Coronary artery (tissue), 2 donors: ENCODE measurements at places on chromosomes 6 and 20.

- DNase-seq, result no peak
Observed at GRCh38 chr20:57407541-57407956, 16.4 kb downstream of the RBM38 start.

GRCh38 chr6:122393351-122393896, 6.0 kb upstream of the HSF2 start:
- DNase-seq, result no peak

DNA sequence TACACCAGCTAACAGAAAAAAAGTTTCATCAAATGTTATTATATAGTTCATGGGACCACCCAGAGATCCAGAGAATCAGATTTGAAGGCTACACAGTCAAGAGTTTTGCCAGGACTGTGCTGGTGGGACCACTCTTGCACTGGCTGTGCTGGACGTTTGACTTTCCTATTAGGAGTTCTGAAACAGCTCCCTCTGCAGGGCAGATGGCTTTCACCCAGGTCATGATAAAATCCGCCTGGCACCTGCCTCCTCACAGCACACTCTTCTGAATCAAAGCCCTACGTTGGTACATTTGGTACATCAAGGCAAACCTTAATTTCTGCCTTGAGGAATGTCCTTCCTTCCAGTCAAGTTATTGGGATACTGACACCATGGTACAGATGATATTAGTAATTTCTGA, 302.1 kb downstream of the ZNF217 start:
- DNase-seq, result no peak

- no peak for DNase-seq
Observed at GRCh38 chr6:122553697-122554096, 56.5 kb upstream of the PKIB start.

DNA sequence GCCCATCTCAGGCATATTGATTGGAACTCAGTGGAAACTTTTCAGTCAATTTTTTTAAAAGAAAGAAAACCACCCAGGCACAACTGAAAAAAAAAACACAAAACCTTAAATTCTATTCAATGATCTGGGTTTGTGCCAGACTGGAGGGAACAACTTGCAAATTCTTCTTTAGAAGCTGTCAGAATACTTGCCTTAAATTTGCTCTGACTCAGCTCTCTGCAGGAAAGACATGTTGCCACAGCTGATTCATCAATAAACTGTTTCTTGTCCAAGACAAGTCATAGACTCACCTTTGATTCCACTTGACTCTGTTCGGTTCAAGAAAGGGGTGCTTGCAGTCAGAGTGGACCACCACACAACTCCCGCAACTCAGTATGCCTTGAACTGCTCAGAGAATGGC, 117.8 kb upstream of the F13A1 start:
- no peak for DNase-seq

DNA sequence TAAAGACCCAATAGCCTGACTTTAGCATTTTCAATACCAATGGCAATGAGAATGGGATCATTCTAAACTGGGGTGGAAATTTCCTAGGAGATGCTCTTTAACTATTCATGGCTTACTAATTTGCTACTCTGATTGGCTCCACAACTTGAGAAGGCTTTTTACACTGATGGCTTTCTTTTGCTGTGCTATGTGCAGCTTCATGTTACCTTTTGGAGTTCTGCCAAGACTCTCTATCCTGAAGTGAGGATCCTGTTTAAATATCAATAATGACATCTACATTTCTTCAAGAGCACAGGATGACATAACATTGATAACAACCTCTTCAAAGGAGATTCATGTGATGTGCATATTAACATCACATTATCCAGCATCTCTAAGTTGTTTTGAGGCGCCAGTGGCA, 43.4 kb upstream of the SIRPG start:
- no peak for DNase-seq

DNA sequence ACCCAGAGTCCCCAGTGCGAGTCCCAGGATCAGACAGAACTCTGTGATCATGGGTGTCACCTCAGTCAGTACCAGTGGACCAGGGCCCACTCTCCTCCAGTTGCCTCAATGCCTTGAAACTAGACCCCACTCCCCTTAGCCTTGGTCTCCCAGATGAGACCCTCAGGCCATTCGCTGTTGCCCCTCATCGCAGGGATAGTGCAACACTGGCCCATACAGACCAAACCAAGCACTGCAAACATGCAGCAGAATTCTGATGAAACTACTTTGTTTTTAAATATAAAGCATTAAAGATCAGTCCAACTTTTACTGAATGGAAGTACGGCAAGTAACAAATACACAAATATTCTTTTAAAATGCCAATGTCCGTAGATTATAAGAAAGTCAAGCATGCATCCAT, 101.2 kb upstream of the NT5E start:
- no peak for DNase-seq

- no peak for DNase-seq
Observed at GRCh38 chr6:149636124-149636523, 12.4 kb downstream of the KATNA1 start.

GRCh38 chr6:33587529-33587928, 7.5 kb upstream of the BAK1 start:
- no peak for DNase-seq

DNA sequence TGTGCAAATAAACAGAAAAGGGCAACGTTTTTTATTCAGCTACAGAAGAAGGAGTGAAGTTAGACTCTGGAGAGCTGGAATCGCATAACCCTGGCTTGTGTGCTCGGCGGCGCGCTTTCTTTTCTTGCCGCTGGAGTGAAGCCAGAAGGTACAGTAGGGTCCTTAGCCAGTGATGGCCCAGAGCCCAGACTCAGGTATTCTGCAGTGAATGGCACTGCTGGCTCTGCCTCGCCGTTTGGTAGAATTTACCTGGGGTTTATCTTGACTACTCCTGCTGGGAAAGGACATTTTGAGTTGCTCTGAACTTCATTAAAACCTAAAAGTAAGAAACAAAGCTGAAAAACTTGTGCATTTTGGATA, 56.9 kb upstream of the TIAM2 start:
- no peak for DNase-seq

- no peak for DNase-seq
Observed at GRCh38 chr20:57387945-57388371, 3.2 kb upstream of the RBM38 start.

DNA sequence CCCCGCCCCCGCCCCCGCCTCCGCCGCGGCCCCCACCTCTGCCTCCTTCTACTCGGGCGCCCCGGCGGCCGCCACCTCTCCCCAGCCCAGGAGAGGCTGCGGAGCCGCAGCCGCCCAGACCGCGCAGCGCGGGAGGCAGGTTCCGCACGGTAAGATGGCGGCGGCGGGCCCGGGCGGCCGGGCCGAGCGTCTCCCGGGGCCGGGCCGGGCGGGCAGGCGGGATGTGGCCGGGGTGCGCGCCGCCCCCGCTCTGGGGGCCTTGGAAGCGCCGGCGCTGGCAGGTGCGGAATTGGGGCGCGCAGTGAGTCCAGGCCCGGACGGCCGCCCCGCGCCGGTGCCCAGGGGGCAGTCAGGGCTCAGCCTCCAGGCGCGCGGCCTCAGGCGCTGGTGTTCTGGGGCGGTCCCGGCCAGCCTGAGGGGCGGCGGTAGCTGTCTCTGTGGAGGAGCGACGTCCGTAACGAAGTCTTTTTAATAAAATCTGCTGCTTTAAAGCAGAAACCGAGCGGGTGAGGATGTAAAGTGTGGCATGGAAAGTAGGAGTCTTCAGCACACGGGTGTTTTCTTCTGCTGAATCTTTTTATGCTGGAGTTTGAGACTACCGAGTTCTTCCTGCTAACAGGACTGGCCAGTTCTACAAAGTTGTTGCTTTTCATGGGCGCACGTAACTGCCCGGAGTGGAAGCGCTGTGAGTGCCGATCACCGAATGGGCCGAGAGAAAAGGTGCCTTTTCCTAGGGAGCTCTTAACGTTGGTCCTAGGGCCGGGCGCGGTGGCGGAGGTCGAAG, at the start of gene GID8:
Gene GID8, plus strand, starts transcription at position 43 of the 784 bp plus-strand sequence. CDS start 3,356 bp downstream, outside the sequence.
- DNase-seq, result no peak

DNA sequence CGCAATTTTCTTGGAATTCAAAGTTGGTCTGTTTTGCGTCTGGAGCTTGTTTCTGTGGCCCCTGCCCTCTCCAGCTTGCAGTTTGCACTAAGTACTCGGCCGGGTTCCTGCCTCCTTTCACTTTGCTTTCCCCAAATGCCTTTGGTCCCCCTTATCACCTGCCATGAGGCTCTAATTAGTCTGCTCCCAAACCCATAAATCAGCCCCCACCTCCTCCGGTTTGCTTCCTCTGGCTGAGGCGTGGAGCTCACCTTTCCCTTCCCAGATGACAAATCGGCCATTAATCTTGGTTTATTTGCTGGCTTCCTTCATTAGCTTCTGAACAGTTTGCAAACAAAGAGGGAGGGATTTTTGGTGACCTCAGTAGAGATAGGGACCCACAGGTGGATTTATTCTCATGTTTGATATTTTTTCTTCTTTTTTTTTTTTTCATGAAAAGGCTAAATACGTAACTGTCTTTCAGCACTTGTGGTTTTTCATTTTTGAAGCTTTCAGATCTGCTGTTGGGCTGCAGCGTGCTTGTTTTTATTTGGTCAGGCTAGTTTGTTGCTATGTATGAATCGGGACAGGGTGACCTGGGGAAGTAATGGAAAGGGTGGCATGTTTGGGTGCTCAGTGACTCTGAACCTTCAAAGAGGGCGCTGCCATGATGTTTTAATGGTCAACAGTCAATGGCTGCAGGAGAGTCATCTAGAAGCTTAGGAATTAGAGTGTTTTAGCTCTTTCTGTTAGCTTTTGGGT, 121.7 kb upstream of the JAG1 start:
- DNase-seq, result no peak

- no peak for DNase-seq
Observed at GRCh38 chr6:109441069-109441816, 719 bp downstream of the SMPD2 start.

- DNase-seq, result peak; percentile 43
Observed at GRCh38 chr6:167401525-167402194, 76.8 kb downstream of the TTLL2 start.

- DNase-seq, result no peak
Observed at GRCh38 chr20:43963233-43963632, 48.6 kb downstream of the TOX2 start.

GRCh38 chr6:106085984-106086813, at the start of gene PRDM1:
Gene PRDM1, plus strand, starts transcription at chr6:106086336. Its CDS starts 218 bp downstream, at chr6:106086554.
- no peak for DNase-seq

DNA sequence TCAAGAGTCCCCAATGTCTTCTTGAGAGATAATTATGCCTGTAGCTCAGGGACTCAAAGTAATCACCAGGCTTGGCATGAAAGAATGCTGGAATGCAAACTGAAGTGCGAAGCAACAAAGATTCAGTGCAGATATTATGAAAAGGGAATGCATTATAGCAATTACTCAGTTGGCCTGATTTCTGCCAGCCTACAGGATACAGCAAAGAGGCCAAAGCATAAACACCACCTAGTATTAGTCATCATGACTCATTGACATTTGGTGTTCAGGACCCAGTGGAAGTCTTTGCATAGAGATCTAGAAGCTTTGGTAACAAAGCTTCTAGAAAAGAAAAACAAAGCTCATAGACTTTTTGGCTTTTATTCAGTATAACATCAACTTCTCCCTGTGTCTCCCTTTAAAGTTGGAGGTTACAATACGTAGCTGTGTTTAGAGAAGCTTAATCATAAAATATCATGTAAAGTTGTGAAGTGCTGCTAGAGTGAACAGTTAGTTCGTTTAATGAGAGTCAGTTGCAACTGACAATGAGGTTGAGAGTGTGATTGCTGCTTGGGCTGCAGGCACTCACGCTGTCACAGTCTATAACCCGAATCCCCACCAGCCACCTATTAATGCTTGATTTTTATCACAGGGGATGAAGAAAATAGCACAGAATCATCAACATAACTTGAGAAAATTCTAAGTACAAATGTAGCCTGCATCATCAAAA, 932.7 kb downstream of the TFAP2A start:
- DNase-seq, result no peak

DNA sequence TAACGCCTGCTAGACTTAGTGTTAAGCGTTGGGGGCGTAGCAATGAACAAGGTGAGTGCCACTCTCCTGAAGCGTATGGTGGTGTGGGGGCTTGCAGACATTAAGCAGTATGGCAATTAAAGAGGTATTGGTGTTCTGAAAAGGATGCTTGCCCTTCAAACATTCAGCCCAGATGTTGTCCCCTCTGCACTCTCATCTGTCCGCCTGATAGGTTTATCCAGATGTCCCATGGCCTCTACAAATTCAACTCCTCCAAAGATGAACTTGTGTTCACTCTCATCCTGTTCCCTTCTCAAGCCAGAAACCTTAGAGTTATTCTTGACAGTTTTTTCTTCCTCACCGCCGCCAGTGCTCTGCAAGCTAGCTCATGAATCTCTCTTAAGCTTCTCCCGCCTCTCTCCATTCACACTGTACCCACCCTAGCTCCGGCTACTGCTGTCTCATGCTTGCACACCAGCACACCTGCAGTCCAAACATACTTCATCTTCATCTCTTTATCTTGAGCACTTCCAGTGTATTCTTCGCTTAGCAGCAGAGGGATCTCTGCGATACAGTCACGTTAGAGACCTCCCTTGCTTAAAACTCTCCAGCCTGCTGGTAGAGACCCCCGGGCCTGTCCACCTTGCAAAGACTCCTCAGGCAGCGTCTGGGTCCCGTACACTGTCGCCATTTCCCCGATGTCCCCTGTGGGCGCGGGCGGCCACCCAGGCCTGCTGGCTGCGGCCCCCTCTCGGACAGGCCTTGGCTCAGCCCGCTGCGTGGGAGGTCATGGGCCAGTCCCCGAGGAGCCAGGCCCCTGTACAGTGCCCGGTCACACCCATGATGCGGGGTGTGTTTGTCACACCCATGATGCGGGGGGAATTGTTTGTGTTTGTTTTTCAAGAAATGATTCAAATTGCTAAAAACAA, 962 bp downstream of the DDX27 start:
- no peak for DNase-seq

DNA sequence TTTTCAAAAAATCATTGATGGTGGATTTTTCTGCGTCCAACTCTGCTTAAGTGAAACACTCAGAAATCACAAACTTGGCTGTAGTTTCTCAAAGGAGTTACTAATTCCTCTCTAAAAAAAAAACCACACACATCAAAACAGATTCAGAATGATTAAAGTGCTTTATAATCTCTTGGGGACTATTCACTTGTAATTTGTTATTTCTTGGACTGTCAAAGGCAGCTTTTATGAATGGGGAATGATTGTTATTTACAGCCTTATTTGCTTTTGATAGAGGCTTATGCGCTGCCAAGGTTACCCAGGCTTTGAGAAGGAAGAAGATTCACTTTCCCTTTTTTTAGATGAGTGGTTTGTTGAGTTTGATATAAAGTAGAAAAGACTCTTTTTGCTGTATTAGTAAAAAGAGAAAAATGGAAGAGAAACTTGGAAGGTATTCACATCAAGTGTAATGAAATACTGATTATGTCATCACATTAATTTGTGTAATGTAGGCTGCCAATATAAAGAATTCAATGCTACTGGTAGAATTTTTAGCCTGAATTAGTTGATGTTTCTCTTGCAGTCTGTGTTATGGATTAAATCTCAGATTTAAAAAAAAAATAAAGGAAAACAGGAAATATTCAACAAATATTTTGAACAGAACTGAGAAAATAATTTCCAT, 381.0 kb upstream of the SASH1 start:
- no peak for DNase-seq

- no peak for DNase-seq
Observed at GRCh38 chr6:89944826-89945407, 50.6 kb downstream of the GJA10 start.
